Heart right ventricle (tissue), 16 donors: ENCODE measurements at places on chromosomes 13 and 19.

GRCh38 chr13:39379118-39379517 lies 223.9 kb downstream of the LHFPL6 start:
- no peak for DNase-seq

DNA sequence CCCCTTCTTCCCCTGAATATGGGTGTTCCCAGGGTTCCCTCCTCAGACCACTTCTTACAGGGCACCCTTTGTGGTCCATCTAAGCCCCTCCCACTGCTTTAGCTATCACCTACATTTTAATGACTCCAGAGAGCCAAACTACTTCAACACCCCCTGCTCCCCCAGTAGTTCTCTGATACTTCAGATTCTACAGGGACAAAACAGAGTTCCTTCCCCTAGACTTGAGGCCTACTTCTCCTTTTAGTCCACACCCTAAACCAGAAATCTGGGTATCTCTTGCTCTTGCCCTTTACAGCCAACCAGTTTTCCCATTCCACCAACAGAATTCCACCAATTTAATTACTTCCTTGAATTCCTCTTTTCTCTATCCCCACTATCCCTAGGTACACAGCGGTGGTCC lies 107.2 kb downstream of the KCNRG start:
- DNase-seq, result no peak

GRCh38 chr13:101397742-101398141 lies 18.6 kb downstream of the NALCN start:
- no peak for DNase-seq

- DNase-seq, result no peak
Measured at GRCh38 chr13:45276913-45277312, 64.1 kb downstream of the TPT1 start.

DNA sequence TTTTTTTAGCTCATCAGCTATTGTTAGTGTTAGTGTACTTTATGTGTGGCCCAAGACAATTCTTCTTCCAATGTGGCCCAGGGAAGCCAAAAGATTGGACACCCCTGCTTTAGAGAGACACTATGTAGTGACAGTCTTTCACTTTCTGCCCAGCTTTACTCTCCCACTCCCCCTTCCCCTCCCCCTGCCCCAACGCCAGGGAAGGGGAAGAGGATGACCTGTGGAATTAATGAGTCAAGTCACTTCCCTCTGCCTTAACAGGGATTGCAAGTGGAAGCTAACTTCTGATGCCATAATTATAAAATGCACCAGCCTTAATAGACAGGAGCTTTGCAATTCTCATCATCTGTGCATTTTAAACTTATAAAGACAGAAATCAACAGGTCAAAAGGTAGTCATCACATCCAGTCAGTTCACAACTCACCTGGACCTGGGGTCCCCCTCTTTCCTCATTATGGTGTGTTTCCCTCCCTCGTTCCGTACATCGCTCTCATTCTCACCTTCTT lies 1.6 kb downstream of the ZNF415 start:
- no peak for DNase-seq

DNA sequence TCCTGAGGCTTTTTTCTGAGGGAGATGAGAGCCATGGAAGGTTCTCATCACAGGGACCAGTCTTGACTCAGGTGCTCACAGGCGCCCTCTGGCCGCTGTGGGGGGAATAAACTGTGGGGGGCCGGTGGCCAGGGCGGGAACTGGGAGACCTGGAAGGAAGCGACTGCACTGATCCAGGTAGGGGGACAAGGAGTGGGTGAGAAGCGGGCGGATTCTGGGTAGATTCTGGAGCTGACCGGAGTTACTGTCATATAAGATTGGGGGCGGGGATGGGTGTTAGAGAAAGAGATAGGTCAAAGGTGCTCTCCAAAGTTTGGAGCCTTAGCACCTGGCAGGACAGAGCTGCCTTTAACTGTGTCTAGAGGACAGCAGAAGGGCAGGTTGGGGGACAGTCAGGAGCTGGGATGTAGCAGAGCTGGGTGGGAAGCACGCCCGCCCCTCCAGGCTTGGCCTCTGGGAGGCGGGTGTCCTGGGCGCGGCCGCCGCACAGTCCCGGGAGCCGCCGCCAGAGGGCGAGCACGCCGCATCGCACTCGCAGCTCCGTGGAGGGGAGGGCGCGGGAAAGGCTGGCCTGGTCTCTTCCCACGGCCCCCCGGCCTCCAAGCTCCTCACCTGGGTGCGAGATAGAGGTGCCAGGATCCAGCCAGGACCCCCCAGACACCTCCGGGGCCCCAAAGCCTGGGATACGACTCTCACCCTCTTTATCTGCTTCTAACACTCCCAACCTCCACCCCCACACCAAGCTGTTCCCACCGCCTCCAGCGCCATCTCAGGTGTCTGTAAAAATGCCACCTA lies 4.2 kb upstream of the DAND5 start:
- peak; percentile 77 for DNase-seq

DNA sequence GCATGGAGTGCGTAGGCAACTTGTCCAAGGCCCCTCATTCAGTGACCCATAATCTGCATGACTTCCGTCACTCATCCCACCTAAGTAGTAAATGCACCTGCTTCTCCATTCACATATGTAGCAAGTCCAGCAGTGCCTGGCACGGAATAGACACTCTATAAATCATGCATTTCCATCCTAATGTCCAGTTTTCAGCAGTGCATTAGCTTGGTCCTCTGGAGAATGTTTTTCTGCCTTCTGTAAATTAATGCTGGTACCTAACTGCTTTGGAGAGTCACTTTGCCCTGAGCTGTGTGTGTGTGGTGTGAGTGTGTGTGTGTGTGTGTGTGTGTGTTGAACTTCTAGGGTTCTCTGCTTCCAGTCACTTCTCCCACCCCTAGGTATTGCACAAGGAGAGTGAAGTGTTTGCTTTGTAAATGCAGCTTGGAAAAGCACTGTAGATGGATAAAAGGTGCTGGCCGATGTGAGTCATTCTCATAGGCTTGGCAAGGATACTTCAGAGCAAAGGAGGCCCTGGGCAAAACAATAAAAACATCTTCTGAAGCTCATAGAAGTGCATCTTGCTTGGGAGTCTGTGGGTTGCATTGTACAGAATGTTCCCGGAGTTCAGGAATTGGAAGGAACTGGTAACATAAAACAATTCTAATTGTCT lies 181.8 kb downstream of the KATNAL1 start:
- DNase-seq, result no peak

GRCh38 chr19:38993271-38993670 lies 17.7 kb upstream of the FBXO17 start:
- no peak for DNase-seq

- no peak for DNase-seq
Measured at GRCh38 chr13:33519561-33520467, 234.3 kb upstream of the STARD13 start.

DNA sequence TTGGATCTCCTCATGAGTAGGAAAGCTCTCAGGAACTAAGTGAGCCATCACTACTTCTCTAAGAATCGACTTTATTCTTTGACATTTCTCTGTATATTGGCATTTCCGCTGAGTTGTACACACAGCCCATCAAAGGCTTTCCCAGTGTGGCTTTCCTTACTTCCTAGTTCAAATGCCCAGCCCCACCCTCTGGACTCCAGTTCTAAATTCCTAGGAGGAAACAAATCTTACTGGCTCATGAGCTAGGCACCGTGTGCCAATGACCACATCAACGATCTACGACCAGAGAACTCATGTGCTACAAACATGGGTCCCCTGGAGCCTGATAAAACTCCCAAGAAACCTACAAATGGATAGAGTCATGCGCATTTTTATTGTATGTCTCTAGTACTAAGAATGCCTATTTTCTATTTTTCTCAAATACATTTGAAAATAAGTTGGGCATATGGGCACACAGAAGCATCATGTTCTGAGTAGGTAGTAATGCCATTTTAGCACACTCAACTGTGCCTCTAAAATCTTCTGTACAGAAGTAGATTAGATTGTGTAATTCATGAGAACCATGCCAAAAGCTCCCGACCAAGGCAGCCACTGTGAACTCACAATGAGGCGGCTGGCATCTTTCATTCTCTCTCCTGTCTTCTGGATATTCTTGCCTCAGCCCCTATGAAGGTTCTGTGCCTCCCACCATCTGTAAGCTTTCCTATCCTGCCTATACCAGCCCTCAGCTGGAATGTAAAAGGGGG lies 10.5 kb upstream of the RAP2A start:
- no peak for DNase-seq

- no peak for DNase-seq
Measured at GRCh38 chr13:43123856-43124255, 100.5 kb downstream of the DNAJC15 start.

DNA sequence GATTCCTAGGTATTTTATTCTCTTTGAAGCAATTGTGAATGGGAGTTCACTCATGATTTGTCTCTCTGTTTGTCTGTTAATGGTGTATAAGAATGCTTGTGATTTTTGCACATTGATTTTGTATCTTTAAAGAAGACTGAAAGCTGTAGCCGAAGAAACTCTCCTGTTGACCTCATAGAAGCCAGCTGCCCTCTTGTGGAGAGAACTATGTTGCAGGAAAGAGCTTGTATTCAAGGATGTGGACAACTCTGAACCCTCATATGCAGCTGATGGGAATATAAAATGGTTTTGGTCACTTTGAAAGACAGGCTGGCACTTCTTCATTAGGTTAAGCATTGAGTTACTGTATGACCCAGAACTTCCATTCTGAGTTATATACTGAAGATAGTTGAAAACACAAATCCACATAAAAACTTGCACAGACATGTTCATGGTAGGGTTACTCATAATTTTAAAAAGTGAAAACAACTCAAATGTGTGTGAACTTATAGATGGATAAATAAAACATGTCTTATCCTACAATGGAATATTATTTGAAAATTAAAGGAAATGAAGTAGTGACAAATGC lies 65.8 kb upstream of the SLITRK6 start:
- DNase-seq, result no peak

DNA sequence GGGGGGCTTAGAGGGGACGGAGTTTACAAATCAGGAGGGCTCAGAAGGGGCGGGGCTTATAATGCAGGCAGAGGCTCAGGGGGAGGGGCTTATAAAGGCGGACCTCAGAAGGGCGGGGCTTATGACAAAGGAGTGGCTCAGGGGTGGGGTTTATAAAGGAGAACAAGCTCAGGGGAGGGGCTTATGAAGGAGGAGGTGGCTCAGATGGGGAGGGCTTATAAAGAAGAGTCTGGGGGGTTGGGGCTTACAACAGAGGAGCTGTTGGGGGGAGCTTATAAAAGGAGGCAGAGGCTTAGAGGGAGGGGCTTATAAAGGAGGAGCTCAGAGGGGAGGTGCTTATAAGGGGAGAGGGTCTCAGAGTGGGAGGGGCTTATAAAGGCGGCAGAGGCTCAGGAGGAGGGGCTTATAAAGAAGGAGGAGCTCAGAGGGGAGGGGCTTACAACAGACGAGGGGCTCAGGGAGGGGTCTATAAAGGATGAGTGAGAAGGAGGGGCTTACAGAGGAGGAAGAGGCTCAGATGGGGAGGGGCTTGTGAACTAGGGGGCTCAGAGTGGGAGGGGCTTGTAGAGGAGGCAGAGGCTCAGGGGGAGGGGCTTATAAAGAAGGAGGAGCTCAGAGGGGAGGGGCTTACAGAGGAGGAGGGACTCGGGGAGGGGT lies 1.0 kb downstream of the SMIM24 start:
- no peak for DNase-seq

GRCh38 chr13:95099541-95099940 lies 201.7 kb downstream of the ABCC4 start:
- DNase-seq, result no peak

- DNase-seq, result no peak
Measured at GRCh38 chr19:47998800-47999199, 4.4 kb downstream of the ELSPBP1 start.

DNA sequence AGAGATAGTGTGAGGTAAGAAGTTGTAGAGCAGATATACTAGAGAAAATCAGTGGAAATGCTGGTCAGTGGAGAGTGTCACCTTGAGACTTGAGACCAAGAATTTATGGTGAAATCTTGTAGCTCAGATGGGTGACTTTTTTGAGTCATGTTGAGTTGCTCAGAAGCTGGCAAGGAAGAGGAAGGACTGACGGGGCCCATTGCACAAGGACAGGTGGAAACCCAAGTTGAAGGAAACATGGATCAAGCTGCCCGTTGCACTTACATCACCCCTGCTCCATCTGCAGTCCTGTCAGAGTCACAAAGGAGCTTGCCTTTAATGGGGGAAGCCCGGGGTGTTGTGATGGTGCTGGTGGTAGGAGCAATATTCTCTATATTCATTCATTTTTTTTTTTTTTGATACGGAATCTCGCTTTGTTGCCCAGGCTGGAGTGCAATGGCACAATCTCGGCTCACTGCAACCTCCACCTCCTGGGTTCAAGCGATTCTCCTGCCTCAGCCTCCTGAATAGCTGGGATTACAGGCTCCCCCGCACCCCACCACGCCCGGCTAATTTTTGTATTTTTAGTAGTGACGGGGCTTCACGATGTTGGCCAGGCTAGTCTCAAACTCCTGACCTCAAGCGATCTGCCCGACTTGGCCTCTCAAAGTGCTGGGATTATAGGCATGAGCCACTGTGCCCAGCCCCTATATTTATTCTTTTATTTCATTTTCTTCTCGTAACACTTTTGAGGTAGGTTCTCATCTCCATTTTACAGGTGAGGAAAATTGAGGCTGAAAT lies 27.4 kb downstream of the UBAC2 start:
- no peak for DNase-seq

GRCh38 chr19:412356-413355 lies 3.7 kb upstream of the C2CD4C start:
- no peak for DNase-seq

- no peak for DNase-seq
Measured at GRCh38 chr19:313988-314815, 23.0 kb upstream of the PLPP2 start.

DNA sequence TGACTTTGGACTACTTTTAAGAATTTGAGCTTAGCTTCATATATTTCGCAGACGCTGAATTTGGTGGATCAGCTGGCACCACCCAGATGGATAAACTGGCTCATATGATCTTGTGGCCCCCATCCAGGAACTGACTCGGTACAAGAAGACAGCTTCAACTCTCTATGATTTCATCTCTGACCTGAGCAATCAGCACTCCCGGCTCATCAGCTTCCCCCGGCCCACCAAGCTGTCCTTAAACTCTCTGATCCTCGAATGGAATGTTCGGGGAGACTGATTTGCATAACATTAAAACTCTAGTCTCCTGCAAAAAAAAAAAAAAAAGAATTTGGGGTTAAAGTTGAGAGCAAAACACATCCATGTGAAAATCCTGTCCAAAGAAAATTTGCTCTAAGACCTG lies 71.4 kb upstream of the IRS2 start:
- no peak for DNase-seq
